ENCODE measurements at places on chromosomes 6 and 20.

DNA sequence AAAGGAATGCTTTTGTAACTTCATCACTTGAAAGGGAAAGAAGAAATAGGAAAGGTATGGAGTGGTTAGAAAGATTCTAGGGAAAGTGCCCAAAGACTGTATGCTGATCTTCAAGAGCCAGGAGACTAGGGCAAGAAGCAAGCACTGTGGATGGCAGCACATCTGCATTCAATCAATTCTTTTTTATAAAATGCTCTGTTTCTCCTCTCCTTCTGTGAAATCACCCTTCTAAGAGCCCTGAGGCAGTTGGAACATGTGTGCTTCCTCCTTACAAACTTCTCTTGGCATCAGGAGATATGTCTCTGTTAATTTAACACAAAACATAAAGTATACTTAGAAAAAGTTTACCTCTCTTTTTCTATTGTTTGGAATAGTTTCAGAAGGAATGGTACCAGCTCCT lies 1162.2 kb upstream of the GJE1 start:
- DNase-seq = no peak

DNA sequence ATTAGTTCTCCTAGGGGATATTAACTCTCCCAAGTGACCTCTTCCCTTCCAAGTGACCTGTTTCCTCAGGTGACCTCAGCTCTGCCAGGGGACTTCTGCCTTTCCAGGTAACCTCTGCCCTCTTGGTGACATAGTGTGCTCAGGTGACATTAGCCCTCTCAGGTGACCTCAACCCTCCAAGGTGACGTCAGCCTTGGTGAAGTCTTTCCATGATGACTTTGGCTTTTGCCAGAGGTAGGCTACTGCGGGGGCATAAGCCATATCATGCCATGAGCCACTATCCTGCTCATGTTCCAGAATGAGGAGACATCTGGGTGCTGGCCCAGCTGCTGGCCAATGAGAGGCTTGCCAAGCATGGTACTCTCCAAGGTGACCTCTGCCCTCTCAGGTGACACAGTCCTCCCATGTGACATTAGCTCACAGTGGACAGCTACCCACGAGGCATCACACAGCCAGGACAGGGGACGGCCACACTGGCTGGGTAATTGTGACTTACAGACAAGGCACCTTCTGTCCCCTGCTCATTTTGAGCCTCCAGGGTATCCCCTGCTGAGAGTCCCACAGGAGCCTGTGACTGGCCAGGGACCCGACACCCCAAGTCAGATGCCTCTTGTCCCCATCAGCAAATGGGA lies 31.1 kb downstream of the UBD start:
- DNase-seq = no peak

DNA sequence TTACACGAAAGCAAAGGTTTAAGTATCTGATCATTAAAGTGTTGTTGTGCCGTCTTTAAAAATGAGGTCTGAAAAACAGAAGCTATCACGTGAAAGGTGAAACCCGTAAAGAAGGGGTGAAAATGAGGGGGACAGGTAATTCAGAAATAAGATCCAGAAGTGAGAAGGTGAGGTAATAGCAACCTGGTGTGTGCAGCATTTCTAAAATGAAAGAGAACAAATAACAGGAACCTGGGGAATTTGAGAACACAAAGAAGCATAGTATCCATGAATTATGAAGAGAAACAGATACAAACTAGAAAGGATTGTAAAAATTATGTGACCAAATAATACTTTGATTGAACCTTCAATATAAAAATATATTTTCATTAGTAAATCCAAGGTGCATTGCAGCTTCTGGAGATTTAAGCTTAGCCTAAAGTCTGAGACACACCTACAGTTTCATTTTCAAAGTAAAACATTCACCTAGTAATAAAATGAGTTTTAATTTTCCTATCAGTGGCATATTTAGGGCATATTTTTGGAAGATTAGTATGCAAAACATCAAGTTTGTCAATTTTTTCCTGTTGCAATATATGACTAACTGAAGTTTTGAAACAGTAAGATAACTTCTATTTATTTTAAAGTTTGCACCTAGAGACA lies 1.4 kb downstream of the HEY2 start:
- no peak for DNase-seq

GRCh38 chr6:31525553-31525931 lies 3.2 kb upstream of the MCCD1 start:
- DNase-seq = no peak

DNA sequence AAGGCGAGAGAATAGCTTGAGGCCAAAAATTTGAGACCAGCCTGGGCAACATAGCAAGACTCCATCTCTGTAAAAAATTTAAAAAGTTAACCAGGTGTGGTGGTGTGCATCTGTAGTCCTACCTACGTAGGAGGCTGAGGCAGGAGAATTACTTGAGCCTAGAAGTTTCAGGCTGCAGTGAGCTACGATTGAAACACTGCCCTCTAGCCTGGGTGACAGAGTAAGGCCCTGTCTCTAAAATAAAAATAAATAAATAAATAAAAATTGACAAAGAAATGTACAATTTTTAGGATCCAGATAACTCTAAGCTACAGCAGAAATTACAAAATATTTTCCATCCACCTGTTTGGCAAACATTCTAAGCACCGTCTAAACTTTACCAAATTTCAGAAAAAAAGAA lies 941.0 kb upstream of the ADGRB3 start:
- DNase-seq = no peak

GRCh38 chr6:157182503-157183264 lies 140.6 kb downstream of the TMEM242 start:
- no peak for DNase-seq

DNA sequence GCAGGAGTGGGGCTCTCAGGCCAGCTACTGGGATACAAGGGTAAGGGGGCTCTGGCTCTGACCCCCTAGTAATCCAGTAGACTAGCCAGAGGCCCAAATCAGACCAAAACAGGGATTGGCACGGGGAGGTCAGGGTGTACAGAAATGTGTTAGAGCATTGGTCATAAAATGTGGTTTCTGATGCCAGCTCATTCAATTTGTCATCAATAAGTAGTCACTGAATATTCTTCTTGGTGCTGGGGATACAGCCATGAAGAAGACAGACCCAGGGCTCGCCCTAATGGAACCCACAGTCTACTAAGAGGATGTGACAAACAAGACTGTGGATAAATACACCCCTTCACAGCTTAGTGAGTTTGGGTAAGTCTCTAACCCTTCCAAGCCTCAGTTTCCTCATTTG lies 11.1 kb downstream of the MAP1LC3A start:
- DNase-seq = no peak

- DNase-seq = peak; percentile 3
Observed at GRCh38 chr20:38961530-38962043, 557 bp upstream of the DHX35 start.

Data from stimulated activated CD4-positive, alpha-beta T cell treated with anti-CD3 and anti-CD28 coated beads, TNF-alpha, amount 100 ng/mL, for 4 hours (primary cell).